ENCODE measurements at places on chromosomes 12 and 14. TPM values are rescaled to one million over a fixed set of nuclear protein-coding genes. Genes with fewer than 3 reads are reported as not detected.

GRCh38 chr12:63777340-63777739, 2.4 kb upstream of the RXYLT1 start:
- no peak for DNase-seq

DNA sequence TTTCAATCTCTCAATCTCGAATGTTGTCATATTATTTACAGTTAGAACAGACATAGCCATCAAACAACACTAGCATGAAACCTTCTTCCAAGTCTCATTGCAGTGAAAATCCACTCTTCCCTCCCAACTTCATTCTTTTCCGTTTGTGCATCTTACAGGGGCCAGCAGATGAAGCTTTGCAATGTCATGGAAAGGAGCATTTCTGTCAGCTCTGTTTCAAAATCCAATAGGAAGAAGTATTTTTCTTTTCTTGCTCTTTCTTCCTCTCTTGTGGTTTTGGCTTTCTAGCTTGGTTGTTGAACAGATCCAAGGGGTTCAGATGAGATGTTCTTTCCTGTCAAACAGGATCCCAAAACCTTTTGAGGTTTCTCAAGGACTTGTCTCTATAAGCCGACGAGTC, 416.6 kb downstream of the AEBP2 start:
- DNase-seq, result no peak

GRCh38 chr14:64705381-64706118, 1.3 kb downstream of the PLEKHG3 start:
- DNase-seq, result no peak

DNA sequence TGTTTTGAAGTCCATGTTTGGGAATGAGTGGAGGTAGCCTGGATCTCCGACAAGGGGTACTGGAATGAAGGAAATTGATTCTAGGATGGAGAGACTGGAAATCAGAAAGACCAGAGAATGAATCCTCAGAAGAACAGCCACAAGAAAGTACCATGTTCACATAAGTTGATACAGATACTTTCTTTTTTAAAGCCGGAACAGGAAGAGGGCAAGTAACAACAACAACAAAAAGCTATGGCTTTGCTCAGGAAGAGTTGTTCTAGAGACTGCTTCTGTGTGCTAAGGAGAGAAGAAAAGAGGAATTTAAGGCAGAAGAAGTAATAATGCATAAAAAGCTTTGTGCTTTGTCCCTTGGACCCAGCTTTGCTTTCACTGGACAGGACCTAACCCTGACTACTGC, 6.2 kb downstream of the TC2N start:
- no peak for DNase-seq

GRCh38 chr12:127115468-127116035, 1151.4 kb upstream of the TMEM132C start:
- DNase-seq, result no peak

DNA sequence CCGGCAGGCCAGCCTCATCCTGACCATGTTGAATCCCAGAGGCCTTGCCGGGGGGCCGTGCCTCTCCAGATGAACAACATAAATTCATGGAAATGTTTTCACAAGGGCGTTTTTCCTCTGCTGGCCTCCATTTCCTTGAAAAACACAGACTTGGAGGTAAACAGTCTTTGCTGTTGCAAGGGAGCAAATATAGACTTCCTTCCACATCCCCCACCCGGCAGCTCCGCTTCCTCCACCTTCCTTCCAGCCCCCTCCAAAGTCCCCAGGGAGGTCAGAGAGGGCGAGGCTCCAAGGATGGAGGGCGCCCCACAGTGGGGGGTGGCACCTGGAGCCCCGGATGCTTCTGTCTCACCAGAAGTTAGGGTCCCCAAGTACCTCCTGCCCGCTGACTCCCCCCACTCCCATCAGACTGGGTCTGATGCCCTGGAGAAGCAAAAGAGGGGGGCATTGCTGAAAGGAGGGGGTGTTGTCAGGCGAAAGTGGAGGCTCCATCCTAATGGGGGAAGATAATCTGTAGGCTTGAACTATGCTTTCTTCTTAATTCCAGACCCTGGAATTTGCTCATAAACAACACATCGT, 31.1 kb downstream of the CALM1 start:
- no peak for DNase-seq

DNA sequence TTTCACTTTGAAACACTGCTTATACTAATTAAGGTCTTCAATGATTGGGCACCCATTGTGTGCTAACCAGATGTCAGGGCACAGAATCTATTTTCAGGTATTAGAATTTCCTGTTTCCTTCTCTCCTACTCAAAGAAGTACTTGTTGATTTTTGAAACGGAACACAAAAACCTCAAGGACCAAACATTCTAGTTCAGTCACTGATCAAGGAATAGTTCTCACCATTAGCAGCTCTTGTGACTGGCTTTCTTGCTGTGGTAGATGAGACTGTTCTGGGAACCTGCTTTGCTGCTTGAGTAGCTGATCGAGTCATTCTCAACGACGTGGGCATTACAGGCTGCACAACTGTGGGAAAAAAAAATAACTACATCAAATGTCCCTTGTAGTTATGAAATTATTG, 11.0 kb downstream of the DLGAP5 start:
- DNase-seq, result no peak

DNA sequence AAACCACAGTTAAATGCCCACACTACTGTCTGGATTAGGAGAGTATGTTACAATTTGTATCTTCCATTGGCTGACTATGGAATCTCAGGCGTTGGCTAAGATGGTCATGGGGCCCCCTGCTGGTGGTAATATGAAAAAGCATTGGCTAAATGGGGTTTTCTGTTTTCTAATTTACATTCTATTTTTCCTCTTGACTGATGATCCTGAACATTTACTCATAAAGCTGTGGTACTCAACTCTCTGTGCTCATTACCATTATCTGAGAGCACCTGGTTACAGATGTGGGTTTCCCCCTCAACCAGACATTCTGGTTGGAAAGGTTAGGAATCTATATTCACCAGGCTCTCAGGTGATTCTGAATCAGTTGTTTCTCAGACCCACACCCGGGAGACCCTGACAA, 64.8 kb downstream of the WSCD2 start:
- DNase-seq, result no peak

GRCh38 chr12:72453550-72453949, 181.4 kb downstream of the TRHDE start:
- DNase-seq, result no peak

DNA sequence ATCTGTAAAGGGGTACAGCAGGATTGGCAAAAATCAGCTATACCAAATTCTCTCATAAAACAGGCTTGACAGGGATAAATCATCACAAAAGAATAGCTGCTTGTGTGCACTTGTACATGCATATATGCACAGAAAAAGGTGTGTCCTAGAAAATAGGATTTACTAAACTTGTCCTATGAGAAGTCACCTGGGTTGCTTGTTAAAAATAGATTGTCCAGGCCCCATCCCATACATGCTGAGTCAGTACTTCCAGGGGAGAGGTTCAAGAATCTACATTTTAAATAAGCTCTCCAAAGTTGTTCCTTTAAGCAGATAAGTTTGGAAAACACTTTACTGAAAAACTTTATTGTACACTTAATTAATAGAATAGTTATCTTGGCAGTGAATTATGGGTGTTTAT, 123.1 kb downstream of the ANO6 start:
- DNase-seq, result no peak

DNA sequence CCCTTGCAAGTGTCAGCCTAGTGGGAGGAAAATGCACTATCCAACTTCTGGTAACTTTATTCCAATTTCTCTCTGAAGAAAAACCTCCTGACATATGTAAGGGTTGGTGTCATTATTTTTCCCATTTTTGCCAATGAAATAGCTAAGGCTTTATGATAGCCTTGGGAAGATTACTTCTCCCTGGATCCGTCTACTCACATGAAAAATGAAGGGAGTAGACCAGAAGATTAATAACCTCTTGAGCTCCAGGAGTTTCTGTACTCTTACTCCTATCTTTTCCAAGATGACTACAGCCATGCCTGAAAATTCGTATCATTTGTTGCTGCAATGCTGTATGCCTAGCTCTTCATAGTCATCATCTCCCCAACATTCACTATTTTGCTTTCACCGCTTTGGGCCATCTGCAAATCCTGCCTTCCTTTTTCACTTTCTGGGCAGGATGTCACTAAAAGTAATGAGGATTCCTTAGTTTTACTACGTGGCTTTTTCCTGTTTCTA, 18.8 kb downstream of the TC2N start:
- no peak for DNase-seq

The BATF gene
- not detected for total RNA-seq

The KRT6B gene
- not detected for total RNA-seq

The LRRC9 gene
- total RNA-seq, result 3.2 TPM

The DPPA3 gene
- not detected for total RNA-seq

The RERGL gene
- not detected for total RNA-seq

All from progenitor cell of endocrine pancreas (in vitro differentiated cells).